Diencephalon (tissue), 1 donor: ENCODE measurements at places on chromosomes 7 and 10. TPM values are rescaled to one million over a fixed set of nuclear protein-coding genes. Genes with fewer than 3 reads are reported as not detected.

Gene C10orf53
- total RNA-seq = not detected

Gene C10orf105
- 2.1 TPM for total RNA-seq

Gene PRKCQ
- 5.3 TPM for total RNA-seq

Gene LGI1
- total RNA-seq = 52.8 TPM

Gene KCNH2
- total RNA-seq = 17.8 TPM

Gene EBLN1
- total RNA-seq = not detected

Gene ANKRD2
- 0.46 TPM for total RNA-seq

Gene HYAL4
- total RNA-seq = not detected

Gene STMP1
- 26.5 TPM for total RNA-seq

Gene CALCR
- total RNA-seq = 5.1 TPM

Gene FFAR4
- total RNA-seq = 1.2 TPM

Gene TMEM178B
- 126 TPM for total RNA-seq

Gene BMS1
- 14.3 TPM for total RNA-seq

Gene RHOBTB1
- total RNA-seq = 24.7 TPM

Gene AKR1D1
- not detected for total RNA-seq

Gene HSPA12A
- 41.1 TPM for total RNA-seq

Gene PPP1R3C
- 47.3 TPM for total RNA-seq

Gene COL13A1
- 1.8 TPM for total RNA-seq

Gene ZNF503
- total RNA-seq = 4.8 TPM

Gene PTN
- 576 TPM for total RNA-seq

Gene SFRP4
- 3.2 TPM for total RNA-seq

Gene ABCB1
- 12.2 TPM for total RNA-seq

Gene AASS
- total RNA-seq = 36.2 TPM

Gene DOCK1
- total RNA-seq = 39.0 TPM

Gene CYP2C19
- not detected for total RNA-seq

Gene CYP26A1
- total RNA-seq = 2.1 TPM

Gene SSBP1
- total RNA-seq = 87.2 TPM

Gene PLXDC2
- total RNA-seq = 45.0 TPM

Gene NRCAM
- total RNA-seq = 205 TPM

Gene RNF133
- total RNA-seq = 0.23 TPM

Gene SRRM3
- total RNA-seq = 15.2 TPM

Gene WDR86
- total RNA-seq = 21.2 TPM

Gene TFEC
- total RNA-seq = 2.1 TPM

Gene ERVW-1
- not detected for total RNA-seq

Gene ICA1
- 64.4 TPM for total RNA-seq

Gene ZP3
- 1.4 TPM for total RNA-seq
